Activated naive CD8-positive, alpha-beta T cell treated with anti-CD3 and anti-CD28 coated beads, Interleukin-2, amount 10 ng/mL, durations not matched to agents 7 days and 5 days (primary cell): ENCODE measurements at places on chromosomes 7 and 10. TPM values are rescaled to one million over a fixed set of nuclear protein-coding genes. Genes with fewer than 3 reads are reported as not detected.

MMRN2 gene
- not detected for total RNA-seq

GRCh38 chr7:138460176-138460648 lies at the start of gene TRIM24:
Gene TRIM24, plus strand, starts transcription at chr7:138460259. Its CDS starts 290 bp downstream, at chr7:138460549.
- H3K27me3 ChIP-seq = no peaks in the 10 kb centered on the region
- peak within 1 kb of the TSS; percentile 94 for H3K27ac ChIP-seq
- peaks cover 20% of the 10 kb centered on the region for H3K4me1 ChIP-seq
- H3K4me3 ChIP-seq = peak within 1 kb of the TSS; percentile 97

- H3K36me3 ChIP-seq = no peaks in the 10 kb centered on the region
- H3K27ac ChIP-seq = peak overlapping the region; percentile 43
- no peak for DNase-seq
- H3K4me1 ChIP-seq = peaks cover 4% of the 10 kb centered on the region
- no peak overlapping the region for H3K4me3 ChIP-seq
- H3K27me3 ChIP-seq = no peaks in the 10 kb centered on the region
These were observed 93.0 kb downstream of the EBF3 start for GRCh38 chr10:129870961-129871621.

- DNase-seq = no peak
- no peaks in the 10 kb centered on the region for H3K4me1 ChIP-seq
- no peaks in the 10 kb centered on the region for H3K36me3 ChIP-seq
- H3K4me3 ChIP-seq = no peak overlapping the region
These were observed 88.6 kb upstream of the PPP1R3A start for GRCh38 chr7:114007386-114007785.

PPP1R17 gene
- not detected for total RNA-seq

DNA sequence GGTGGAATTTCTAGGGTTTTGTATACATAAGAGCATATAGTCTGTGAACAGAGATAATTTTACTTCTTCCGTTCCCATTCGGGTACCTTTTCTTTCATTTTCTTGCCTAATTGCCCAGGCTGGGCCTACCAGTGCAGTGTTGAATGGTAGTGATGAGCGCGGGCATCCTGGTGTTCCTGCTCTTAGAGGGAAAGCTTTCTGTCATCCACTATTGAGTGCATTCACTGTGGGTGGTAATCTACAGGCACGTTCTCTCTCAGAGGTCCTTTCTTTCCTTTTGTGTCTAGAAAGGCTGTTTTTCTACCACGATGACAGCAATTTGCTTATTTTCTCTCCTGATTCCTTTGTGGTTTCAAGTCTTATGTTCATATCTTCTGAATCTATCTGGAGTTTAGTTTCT lies 65.0 kb downstream of the INPP5A start:
- H3K27me3 ChIP-seq = no peaks in the 10 kb centered on the region
- H3K27ac ChIP-seq = no peak overlapping the region
- no peaks in the 10 kb centered on the region for H3K4me1 ChIP-seq

GRCh38 chr10:101330231-101330630 lies 23.7 kb upstream of the BTRC start:
- H3K4me1 ChIP-seq = no peaks in the 10 kb centered on the region
- H3K27ac ChIP-seq = no peak overlapping the region
- H3K27me3 ChIP-seq = peaks cover 14% of the 10 kb centered on the region
